SW480 (cell line): ENCODE measurements at places on chromosomes 12 and 14.

DNA sequence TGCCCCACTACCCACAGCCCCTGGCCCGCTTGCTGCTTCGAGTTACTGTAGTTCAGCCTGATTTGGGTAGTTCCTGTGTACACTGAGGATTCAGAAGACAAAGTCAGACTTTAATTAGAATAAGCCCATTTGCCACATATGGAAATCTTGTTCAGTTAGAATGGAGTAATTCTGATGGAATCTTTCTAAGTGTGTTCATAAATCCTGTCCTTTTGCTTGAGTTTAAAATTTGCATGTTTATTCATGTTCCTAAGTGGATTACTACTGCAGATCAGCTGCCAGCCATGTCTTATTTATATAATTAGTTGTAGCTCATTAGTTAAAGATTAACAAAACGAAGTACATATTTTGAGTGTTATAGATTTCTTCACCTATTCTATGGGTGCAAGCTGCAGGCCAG lies 504.5 kb downstream of the PCNX1 start:
- no peak for DNase-seq

GRCh38 chr12:3197131-3197818 lies 120.1 kb downstream of the TSPAN9 start:
- no peak for DNase-seq

- DNase-seq = peak; percentile 92
Measured at GRCh38 chr14:105093431-105094192, 28.4 kb upstream of the GPR132 start.

- DNase-seq = peak; percentile 42
Measured at GRCh38 chr12:15092826-15093225, 120.0 kb downstream of the PDE6H start.

DNA sequence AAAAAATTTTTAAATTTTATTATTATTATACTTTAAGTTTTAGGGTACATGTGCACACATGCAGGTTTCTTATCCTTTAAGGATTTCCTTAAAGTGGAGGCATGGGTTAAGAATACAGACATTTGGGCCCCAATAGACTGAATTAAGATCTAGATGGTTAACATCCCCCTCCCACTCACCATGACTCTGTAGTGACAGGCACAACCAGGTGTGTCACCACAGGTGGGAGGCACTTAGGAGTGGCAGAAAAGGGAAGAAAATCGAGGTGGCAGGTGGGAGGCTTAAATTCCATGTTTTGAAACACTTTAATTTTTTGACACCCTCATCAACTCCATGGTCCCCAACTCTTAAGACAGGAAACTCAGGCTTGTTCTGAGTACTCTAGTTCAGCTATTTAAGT lies 37.6 kb upstream of the GRIP1 start:
- DNase-seq = no peak

DNA sequence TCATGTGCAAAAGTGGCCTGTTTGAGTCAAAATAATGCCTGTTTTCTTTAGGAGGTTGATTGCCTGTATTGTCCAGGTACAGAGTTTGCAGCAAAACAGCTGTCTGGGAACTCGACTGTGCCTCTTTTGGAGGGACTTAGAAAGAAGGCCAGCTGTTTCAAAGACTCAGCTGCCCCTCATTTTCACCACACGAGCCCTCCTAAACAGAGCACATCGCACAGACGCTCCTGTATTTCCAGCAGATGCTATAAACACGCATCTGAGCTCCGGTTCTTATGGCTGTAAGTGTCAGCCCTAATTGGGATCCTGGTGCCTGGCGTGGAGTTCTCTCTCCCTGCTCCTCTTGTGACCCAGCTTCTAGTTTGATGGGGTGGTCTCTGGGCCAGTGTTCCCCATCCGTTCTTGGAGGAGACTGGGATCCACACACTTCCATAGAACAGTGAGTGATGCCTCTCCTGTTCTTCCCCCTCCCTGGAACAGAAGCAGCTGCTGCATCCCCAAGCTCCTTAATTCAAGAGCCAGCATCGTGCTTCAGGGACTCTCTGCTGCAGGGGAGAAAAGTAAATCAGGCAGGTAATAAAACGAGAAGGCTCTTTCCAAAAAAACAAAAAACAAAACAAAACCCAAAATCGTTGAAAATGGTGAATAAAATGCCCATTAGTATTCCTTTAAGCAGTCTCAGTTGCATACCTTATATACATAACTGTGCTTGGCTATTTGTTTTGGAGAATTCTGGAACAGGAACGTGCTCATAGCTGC lies 269.0 kb downstream of the SLC15A4 start:
- no peak for DNase-seq

DNA sequence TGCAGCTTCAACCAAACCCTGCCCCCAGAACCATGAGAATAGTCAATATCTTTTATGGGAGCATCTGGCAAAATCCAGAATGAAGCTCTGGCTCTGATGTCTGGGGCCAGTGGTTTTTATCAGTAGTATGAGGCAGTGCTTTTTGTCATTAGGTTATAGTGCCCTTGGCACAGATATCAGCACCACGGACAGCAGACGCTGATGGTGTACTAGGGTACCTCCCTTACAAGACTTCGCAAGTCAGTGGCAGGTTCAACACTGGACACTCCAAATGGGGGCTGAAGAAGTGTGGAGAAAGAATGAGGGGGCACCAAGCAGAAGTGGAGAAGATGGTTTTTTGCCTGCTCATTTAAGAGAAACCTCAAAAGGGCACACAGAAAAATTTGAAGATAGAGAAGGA lies 68.2 kb upstream of the E2F7 start:
- DNase-seq = peak; percentile 38

- DNase-seq = no peak
Measured at GRCh38 chr12:111068290-111068689, 147.9 kb upstream of the MYL2 start.

DNA sequence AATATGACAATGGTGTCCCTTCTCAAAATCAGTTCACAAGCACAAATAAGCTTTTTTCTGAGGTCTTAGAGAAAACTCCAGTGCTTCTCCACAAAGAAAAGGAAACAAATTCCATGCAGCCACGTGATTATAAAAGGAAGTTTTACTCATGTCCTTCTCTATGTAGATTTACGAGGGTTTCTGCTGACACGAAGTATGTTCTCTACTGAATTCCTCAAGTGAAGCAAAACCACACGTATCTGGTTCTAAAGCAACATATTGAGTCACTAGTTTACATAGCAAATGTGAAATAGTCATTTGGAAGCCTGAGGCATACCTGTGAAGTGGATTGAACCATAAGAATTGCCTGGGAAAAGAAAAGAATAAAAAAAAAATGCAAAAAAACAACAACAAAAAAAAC lies 31.9 kb downstream of the BMP4 start:
- DNase-seq = peak; percentile 72

DNA sequence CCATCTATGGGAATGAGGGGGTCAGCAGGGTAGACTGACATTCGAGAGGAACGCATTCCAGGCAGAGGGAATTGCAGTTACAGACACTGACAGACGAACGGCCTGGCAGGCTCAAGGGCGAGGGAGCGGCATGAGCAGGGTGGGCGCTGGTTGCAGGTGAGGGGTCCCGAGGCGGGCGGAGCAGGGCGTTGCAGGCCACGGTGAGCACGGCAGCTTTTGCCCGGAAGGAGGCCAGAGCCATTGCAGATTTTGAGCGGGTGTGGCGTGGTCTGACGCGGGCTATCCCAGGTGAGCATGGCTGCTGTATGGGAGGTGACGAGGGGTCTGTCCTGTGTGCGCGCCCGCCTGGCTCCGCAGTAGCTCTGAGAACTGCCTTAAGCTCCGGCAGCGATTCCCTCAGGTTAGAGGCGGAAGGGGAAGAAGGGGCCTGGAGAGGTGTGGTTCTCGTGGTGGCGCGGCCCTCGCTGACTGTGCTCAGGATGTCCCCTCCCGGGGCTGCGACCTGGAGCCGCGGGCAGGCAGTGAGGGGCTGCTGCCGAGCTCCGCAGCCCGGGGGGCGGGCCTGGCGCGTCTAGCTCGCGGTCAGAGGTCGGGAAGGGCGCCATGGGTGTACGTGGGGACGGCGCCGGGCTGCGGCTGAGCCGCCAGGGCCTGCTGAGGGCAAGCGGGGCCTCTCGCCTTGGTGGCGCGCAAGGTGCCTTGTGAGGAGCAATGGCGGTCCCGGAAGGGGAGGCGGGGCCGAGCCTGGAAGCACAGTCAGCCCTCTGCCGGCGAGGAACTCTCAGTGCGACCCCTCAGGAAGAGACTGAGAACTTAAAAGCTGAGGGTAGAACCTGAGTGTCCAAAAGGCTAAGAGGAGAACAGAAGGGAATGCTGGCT lies 177.1 kb downstream of the CACNA1C start:
- no peak for DNase-seq

DNA sequence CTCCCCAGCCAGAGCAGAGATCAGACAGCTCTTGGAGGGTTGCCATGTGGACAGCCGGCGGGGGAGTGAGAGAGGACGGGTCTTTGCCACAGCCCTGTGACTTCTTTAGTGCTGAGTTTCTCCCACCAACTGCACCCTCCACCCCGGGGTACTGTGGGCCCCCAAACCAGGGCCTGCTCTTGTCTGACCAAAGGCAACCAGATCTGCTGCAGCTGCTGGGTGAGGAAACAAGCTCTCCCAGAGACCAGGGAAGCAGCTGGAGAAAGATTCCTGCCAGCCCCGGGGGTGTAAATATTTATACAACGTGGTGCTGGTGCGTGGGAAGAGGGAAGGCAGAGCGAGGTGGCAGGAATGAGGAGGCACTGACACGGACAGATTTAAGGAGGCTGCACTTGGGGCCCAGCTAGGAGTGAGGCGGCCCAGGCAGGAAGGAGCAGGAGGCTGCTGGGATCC lies 14.3 kb upstream of the ZFP36L1 start:
- DNase-seq = peak; percentile 39

DNA sequence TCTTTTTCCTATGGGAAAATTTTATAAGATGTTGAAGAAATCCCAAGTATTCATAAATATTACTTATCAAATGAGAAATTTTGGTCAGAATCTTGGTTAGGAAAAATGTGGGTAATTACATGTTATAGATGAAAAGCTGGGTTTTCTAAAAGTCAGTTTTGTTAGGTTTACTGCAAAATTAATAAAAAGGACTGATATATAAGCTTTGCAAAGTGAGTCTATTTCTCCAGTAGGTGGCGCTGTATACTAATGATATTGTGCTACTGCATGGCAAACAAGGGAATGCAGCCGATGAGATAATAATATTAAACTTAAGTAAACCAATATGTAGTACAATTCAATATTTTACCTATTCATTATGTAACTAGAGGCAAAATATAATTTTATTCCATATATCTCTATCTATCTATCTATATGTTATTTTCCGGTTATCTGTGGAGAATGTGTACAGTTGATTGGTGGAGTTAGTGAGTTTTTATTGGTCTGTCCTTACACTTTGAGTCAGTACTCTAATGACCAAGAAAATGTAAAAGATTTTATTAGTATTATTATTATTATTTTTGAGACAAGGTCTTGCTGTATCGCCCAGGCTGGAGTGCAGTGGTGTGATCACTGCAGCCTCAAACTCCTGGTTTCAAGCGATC lies 32.9 kb downstream of the MIPOL1 start:
- DNase-seq = peak; percentile 53

DNA sequence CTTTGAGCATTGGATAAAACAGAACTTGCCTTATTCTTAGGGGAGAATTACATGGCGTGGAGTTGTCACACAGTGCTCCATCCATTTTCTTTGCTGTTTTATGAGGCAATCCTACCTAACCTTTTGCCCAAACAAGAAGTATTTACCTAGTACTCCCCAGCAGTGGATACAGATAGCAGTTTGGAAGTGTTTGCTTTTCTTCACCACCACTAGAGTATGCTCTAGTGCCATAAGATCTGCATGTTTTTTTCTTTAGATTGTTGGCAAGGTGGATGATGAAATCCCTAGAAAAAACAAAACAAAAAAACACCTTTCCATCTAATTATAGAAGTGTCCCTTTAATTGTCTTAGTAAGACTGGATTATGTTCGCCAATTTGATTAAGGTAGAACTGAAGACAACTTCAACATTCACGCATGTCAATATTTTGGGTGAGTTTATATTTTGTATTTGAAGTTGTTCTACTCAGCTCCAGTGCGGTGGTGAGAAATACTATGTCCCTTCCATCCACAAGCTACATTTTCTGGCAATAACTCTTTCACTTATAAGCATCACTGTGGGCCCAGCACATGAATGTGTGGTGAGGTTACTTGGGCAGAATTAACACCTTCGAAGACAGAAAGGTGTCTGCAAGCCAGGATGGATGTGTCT lies 23.6 kb upstream of the TMEM260 start:
- DNase-seq = peak; percentile 75

GRCh38 chr14:93923626-93924025 lies 3.5 kb upstream of the FAM181A start:
- no peak for DNase-seq

GRCh38 chr12:32502693-32503502 lies 103.5 kb downstream of the FGD4 start:
- no peak for DNase-seq

GRCh38 chr12:79982086-79983062 lies 47.5 kb upstream of the PPP1R12A start:
- DNase-seq = no peak

- no peak for DNase-seq
Measured at GRCh38 chr12:15193946-15194345, 27.3 kb downstream of the RERG start.

- peak; percentile 39 for DNase-seq
Measured at GRCh38 chr12:33605757-33606156, 166.1 kb upstream of the SYT10 start.

- peak; percentile 29 for DNase-seq
Measured at GRCh38 chr12:89351489-89352241, 636 bp downstream of the DUSP6 start.

DNA sequence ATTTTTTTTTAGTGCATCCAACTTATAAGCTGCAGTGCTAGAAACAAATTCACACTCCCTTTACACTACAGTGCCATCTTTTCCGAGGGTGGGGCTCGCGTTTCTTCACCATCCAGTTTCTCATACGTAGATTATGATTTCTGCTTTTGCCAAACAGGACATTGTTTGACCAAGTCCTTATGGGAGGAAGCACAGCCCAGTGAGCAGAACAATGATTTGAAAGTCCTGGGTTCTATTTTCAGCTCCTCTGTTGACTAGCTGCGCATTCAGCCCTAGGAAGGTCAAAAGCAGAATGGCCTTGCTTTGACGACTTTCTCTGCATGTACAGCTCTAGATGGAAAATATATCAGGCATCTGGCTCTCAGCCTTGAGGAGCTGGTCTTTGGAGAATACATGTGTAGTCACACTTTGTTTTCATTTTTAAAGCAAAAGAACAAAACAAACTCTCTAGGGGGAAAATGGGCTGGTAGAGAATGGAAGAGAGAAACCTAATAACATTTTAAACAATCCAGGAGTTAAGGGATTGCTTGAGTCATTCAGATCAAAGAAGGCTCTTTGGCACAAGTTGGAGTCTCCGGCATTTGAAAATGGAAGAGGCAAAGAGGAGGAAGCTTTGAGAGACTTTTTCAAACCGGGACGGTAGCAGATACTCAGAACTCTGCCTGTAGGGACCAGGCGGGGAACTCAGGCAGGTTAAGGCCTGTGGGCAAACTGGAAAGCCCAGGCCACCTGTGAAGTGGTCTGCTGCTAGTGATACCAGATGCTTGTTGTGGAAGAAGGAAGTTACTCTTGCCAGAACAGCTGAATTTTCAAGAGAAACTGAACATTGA lies 257.3 kb upstream of the PLEKHG7 start:
- no peak for DNase-seq

- no peak for DNase-seq
Measured at GRCh38 chr14:101135796-101136742, 232.5 kb upstream of the RTL1 start.

GRCh38 chr14:106210650-106211049 lies 684.3 kb downstream of the TMEM121 start:
- peak; percentile 26 for DNase-seq

GRCh38 chr12:31783996-31784645 lies 55.3 kb upstream of the AMN1 start:
- DNase-seq = no peak

GRCh38 chr12:121277374-121277759 lies 19.1 kb downstream of the CAMKK2 start:
- no peak for DNase-seq

GRCh38 chr12:53465679-53466078 lies 13.8 kb downstream of the PCBP2 start:
- no peak for DNase-seq
